ENCODE measurements at places on chromosomes 3 and 15.

- no peak for DNase-seq
Observed at GRCh38 chr15:99481113-99481950, 84.5 kb upstream of the MEF2A start.

DNA sequence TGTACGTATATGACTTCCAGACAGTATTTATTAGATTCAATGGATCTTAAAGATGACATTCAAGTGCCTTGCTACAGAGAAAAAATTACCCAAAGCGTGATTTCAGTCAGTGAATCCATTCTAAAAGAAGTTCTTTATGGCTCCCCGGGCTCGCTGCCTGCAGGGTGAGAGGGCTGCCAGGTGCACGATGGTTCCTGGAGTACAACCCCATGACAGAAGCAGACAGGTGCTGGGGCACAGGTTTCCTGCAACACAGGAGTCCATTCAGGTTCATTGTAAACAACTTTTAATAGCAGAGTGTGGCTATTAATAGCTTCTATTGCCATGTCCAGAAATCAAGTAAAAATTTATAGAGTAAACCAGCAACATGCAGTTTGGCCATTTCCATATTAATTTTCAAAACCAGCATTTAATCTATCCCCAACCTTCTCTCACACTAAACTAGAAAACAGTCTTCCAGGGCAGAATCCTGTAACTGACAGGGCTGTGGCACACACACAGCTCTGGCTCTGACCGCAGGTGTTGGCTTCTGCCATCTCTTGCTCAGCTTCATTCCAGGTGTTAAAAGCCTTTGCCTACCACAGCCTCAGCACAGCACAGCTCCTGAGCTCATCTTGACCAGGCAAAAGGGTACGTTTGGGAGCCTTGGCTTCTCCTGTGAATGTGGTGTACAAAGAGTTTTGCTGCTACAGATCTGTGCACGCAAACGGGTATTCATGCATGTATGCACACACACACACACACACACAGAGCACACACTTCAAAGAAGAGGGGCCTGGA, 185.9 kb downstream of the MEX3B start:
- DNase-seq = no peak

- DNase-seq = no peak
Observed at GRCh38 chr3:8765528-8765927, 3.9 kb downstream of the OXTR start.

DNA sequence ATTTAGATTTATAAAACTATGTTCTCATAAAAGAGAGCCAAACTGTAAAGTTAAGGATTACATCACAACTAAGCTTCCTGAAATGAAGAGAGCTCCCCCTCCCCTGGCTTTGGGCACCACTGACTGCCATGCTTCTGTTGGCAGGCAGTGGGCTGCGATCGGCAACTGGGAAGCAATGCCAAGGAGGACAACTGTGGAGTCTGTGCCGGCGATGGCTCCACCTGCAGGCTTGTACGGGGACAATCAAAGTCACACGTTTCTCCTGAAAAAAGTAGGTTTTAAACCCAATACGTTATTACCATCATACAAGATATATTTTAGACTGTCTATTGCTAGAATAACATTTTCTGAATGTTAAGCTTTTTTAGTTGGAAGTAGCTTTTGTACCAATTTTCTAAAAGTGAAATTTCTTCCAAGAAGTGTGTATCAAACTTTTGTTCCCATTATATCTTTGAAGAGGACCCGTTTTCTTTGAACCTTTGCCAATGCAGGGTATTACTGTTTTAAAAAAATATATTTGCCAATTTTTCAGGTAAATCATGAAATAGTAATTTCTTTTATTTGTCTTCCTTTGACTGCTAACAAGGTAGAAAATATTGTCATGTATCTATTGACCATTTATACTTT, 184.1 kb downstream of the ADAMTSL3 start:
- peak; percentile 62 for DNase-seq

DNA sequence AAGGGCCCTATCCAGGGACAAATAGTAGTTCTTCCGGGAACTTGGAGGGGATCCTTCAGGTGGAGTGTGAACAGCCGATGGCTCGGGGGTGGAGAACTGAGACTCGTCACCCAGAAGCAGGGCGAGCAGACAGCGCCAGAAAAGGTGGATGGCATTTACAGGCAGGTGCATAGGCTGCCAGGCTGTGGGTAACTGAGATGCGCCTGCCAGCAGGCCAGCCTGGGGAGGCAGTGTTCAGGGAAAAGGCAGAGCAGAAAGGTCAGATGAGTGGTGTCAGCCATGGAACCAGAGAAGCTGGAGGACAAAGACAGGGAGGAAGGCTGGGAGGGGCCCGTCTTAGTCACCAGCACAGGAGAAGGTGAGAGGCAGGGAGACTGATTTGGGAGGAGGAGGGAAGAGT, 53.0 kb upstream of the SEC22A start:
- no peak for DNase-seq

- DNase-seq = no peak
Observed at GRCh38 chr3:108722724-108723123, 34.5 kb downstream of the RETNLB start.

- no peak for DNase-seq
Observed at GRCh38 chr15:71186267-71186666, 71.0 kb downstream of the THSD4 start.

DNA sequence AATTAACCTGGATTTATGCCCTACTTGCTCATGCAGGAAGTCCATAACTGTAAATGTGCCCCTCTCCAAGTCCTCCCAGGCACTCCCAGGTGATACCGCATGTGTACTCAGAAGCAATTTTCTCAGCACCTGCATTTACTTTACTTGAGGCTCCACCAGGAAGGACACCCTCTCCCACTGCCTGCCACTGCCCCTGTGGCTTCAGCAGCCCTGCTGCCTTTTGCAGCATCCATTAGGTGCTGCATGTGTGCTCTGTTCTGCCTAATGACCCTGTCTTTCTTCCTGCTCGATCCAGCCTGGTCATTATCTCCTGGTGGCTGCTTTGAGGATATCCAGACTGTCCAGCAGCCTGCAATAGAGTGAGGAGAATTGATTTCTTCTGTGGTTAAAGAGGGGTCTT, 107.6 kb upstream of the SEMA6D start:
- no peak for DNase-seq

GRCh38 chr3:15610082-15610759, 8.7 kb downstream of the BTD start:
- DNase-seq = peak; percentile 25

DNA sequence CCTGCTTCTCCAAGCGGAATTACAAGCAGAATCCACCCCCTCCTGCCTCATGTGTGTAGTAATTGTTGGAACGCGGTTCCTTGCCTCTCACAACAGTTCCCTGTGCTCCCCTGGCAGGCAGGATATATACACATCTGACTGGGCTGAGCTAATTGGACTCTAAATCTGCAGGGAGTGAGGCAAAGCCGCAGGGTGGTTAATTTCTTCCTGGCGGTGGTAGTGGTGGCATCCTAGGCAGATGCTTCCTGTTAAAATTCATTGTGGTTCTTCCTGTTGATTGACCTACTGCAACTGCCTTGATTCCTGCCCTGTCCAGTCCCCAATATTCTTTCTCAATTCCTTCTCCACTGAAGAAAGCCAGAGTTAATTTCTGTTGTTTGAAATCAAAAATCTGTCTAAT, 202.9 kb upstream of the PROK2 start:
- no peak for DNase-seq

DNA sequence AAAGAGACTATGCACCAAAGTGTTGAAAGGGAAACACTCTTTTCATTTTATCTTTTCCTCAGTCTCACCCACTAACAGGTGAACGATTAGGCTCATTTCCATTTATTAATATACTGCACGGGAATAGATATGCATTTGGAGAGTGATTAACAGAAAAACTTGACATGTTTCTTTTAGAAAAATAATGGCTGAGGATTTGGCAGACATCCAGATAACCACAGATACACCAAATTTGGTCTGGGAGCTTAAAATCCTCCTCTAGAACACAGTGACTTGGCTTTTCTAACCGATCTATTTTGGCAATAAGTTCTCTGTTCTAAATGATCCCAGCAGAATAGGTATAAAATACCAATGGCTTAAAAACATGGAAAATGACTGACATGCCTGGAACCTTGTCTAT, 459.3 kb upstream of the SGO1 start:
- no peak for DNase-seq

DNA sequence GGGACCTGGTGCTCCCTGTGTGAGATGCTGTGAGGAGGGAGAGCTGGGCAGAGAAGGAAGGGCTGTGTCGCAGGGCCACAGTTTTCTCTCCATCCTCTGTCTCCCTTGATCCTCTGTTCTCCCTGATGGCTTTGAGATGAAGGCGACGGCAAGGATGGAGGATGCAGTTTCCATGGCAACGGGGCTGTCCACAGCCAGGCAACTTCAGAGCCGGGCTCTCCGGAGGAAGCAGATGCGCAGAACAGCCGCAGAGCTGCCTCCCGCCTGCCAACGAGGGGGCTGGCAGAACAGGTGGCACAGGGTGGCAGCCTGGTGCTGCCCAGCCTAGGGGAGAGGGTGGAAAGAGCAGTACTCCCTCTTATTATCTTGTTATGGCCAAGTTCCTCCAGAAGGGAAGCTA, 9.9 kb upstream of the GRM2 start:
- DNase-seq = no peak

GRCh38 chr3:13518516-13518953, 30.4 kb upstream of the FBLN2 start:
- no peak for DNase-seq

GRCh38 chr3:31760654-31761053, 220.4 kb downstream of the OSBPL10 start:
- DNase-seq = no peak

DNA sequence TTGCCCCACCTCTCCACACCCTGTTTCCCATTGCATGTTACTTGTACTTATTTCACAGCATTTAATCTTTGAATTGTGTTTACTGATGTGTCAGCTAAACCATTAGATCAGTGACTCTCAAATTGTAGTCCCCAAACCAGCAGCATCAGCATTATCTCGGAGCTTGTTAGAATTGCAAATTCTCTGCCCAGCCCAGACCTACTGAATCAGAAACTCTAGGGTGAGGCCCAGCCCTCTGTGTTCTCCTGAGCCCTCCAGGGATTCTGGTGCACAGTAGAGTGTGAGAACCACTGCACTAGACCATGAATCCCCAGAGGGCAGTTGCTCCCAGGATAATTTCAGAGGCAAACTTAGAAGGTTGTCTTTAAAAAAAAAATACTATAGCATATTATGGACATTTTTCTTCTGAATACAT, 13.0 kb downstream of the PLD1 start:
- no peak for DNase-seq

DNA sequence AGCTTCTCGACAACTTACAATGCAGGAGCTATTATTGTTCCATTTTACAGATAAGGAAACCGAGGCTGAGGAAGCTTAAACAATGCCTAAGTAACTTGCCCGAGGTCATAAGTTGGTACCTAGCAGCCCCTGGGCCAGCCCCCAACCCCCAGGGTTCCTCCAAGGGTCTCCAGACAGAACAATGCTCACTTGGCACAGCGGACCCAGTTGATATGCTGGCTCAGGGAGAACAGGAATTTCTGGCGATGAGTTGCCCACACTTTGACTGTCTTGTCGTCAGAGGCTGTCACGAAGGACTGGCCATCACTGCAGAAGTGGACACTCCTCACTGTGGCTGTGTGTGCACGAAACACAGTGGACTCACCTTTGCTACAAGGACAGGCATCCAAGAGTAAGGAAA, 5.2 kb downstream of the POC1A start:
- no peak for DNase-seq

DNA sequence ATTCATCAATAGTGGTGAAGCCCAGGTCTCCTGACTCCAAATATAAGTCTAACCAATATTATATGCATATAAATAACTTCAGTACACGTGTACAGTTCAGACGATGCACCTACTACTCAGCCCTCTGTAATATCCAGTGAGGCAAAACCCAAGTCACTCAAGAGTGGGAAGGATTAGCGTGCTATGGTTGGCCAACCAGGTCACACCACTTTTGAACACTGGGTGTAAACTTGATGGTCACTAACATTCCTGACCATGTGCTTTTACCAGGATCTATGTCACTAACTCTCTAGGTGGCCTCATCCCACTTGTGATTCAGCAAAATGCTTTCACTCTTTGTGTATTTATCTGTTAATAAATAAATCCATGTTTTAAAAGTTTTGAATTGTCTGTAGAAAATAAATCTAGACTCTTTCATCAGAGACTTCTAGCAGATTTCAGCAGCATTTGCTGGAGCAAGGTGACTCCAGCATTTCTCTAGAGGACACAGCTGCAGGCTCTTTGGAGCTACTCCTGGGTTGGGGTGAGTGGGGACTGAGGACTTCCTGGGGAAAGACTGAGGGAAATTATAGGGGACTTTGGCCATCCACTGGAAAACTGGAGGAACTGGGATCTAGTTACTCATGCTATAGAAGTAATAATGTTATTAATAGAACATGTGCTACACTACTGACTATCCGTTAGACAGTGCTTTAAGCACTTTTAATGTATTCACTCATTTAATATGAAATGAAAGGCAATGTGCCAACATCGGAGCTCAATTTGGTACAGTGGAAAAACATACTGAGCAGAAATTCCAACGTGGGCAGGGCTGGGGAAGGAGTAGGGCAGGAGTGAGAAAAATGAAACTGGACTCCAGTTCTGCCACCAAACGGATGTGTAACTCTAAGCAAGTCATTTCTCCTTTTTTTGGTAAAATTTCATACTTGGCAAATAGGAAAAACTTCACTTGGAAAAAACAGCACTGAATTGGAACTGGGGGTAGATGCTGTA, 97.9 kb downstream of the RORA start:
- DNase-seq = no peak

- no peak for DNase-seq
Observed at GRCh38 chr3:128454310-128454618, 12.4 kb downstream of the DNAJB8 start.

DNA sequence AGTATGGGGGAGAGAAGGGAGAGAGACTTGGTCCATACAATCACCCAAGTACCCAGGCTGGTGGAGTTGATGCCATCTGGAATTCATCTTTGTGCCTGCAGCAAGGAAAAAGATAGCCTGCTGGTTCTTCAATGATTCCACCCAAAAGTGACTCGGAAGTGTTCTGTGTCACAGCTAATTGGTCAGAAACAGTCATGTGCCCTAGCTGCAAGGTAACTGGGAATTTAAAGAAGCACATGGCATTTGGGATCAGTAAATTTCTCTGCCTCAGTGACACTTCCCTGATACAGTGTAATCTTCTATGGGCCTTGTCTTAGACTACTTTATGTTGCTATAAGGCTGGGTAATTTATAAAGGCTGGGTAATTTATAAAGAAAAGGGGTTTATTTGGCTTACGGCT, 17.5 kb downstream of the TLNRD1 start:
- no peak for DNase-seq

GRCh38 chr15:68599560-68600071, 20.8 kb downstream of the CORO2B start:
- no peak for DNase-seq
